ENCODE measurements at places on chromosomes 11 and 22. TPM values are rescaled to one million over a fixed set of nuclear protein-coding genes. Genes with fewer than 3 reads are reported as not detected.

TUG1 gene
- total RNA-seq: 81.4 TPM

RASD2 gene
- total RNA-seq: 0.27 TPM

C11orf21 gene
- not detected for total RNA-seq

SMIM35 gene
- not detected for total RNA-seq

MS4A6A gene
- total RNA-seq: not detected

RIMBP3B gene
- 0.67 TPM for total RNA-seq

C11orf91 gene
- total RNA-seq: not detected

RAB36 gene
- 2.9 TPM for total RNA-seq

CD248 gene
- total RNA-seq: 109 TPM

MIOX gene
- not detected for total RNA-seq

CALCA gene
- not detected for total RNA-seq

DNA sequence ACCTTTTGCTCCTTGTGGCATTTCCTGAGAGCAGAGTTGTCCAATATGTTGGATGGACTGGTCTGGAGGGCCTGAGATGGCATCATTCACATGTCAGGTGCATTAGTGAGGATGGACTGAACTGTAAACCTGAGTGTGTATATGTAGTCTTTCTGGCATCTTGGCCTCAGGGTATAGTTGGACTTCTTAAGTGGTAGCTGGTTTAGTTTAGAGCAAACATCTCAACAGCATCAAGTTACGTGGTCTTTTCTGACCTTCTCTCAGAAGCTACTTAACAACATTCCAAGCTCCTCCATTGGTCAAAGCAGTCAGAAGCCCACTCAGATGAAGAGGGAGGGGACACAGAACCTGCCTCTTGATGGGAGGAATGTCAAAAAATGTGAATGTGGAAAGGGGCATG lies 829.9 kb downstream of the METTL15 start:
- DNase-seq: no peak
- H3K27ac ChIP-seq: no peak overlapping the region
- no peaks in the 10 kb centered on the region for H3K4me1 ChIP-seq
- peaks cover 2% of the 10 kb centered on the region for H3K36me3 ChIP-seq
- no peaks in the 10 kb centered on the region for H3K27me3 ChIP-seq

DNA sequence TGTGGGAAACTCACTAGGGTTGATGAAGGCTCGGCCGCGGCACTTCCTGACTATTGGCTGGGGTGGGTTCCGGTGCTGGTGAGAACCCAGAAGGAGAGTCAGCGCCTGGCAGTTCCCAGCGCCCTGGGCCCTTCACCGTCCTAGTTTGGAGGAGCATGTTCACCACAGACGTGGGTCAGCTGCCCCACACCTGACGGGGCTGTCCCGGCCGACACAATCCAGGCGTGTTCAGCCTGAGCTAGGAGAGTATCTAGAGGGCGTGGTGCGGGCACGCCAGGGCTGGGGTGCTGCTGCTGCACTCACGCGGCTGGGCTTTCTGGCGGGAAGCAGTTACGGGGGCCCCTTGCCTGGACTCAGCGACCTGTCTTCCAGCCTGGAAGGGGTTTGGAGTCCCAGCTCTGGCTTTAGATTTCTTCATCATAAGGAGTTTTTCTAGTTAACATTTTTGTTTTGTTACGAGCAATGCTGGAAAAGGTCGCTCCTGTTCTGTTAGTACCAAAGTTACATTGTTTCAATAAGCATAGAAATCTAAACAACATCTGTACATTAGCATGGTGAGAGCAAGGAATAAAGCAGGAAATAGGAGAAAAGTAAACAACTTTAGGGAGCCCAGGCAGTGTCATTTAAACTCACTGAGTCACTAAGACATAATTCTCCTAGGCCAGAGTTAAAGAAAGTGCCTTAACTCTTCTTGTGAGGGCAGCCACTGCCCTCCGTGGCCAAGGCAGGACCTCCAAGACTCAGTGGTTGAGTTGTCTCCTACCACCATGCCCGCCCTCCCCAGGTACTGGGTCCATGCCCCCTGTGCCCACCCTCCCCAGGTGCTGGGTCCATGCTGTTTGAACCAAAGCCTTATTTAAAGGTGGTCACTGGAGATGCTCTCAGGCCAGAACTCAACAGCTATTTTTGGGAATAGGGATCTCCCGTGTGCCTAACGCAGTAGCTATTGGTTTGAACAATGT lies 12.1 kb upstream of the ADORA2A start:
- H3K4me3 ChIP-seq: no peak overlapping the region
- H3K36me3 ChIP-seq: peaks cover 12% of the 10 kb centered on the region
- H3K4me1 ChIP-seq: peaks cover 6% of the 10 kb centered on the region
- no peak for DNase-seq
- no peaks in the 10 kb centered on the region for H3K27me3 ChIP-seq
- H3K27ac ChIP-seq: no peak overlapping the region

GRCh38 chr11:45995342-45995734 lies 72.9 kb downstream of the LARGE2 start:
- DNase-seq: no peak
- no peak overlapping the region for H3K4me3 ChIP-seq
- H3K27ac ChIP-seq: no peak overlapping the region

DNA sequence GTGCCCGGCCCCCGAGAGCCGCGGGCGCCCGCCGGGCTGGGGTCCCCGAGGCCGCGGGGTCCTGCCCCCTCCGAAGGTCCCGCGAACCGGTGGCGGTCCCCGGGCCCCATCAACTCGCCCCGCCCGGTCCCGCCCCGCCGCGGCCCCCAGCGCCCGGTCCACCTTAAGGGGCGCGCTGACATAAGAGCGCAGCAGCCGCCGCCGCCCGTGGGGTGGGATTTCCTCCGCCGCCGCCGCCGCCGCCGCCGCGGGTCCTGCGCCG lies at the start of gene ZDHHC8:
TSS of gene ZDHHC8 (plus strand) at position 208 of the 262 bp plus-strand sequence. CDS start 144 bp downstream, outside the sequence.
- peak within 1 kb of the TSS; percentile 69 for H3K27ac ChIP-seq
- DNase-seq: no peak
- H3K27me3 ChIP-seq: no peaks in the 10 kb centered on the region
- peaks cover 32% of the 10 kb centered on the region for H3K4me1 ChIP-seq

DNA sequence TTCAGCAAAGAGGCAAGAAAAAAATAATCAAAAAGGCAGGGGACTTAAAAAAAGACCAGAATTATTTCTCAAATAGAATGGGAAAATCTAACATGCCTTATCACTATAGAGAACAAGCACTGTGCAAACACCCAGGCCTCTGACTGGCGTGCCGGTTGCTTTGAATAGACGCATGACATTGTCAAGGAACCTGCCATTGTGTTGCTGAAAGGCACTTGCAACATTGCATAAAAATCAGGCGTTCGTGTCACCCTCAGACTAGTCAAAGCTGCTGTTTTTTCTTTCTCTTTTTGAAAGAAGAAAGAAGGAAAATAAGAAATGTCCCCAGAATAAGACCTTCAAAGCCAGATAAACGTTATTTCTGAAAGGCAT lies 549.3 kb upstream of the CADM1 start:
- no peak overlapping the region for H3K27ac ChIP-seq
- H3K27me3 ChIP-seq: peaks cover 40% of the 10 kb centered on the region
- no peaks in the 10 kb centered on the region for H3K36me3 ChIP-seq

- H3K27me3 ChIP-seq: peaks cover 3% of the 10 kb centered on the region
- H3K27ac ChIP-seq: no peak overlapping the region
- H3K36me3 ChIP-seq: no peaks in the 10 kb centered on the region
Measured at GRCh38 chr22:29150701-29151100, 55.0 kb upstream of the EMID1 start.

DNA sequence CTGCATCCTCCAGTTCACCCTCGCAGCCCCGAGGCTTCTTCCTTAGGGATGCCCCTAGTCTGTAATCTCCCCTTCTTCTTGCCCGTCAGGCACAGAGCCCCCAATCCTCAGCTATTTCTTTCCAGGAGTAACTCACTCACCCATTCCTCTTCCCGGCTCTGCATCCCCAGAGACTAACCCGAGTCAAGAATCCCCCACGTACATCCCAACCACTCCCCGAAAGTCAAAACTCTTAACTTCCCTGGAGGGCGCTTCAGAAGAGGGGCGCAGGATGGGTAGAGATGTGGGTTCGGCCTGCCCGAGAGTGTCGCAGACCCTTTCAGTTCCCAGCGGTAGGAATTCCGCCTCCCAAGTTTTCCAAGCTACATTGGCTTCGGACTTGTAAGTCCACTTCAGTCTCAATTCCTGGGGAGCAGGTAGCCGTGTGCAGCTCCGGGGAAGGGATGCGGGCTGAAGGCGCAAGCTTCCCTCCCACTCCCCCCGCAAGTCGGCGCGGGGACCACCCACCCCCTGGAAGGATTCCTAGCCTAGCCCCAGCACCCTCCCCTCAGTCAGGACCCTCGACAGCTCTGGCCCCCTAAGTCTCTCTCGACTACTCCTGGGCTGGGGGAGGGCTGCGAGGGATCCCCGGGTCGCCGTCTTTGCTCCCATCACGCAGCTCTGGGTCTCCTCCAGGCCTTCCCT lies 871 bp downstream of the BDNF start:
- peak; percentile 82 for DNase-seq
- H3K4me1 ChIP-seq: peaks cover 57% of the 10 kb centered on the region
- H3K4me3 ChIP-seq: peak overlapping the region; percentile 91
- no peaks in the 10 kb centered on the region for H3K27me3 ChIP-seq
- H3K27ac ChIP-seq: peak overlapping the region; percentile 68

DNA sequence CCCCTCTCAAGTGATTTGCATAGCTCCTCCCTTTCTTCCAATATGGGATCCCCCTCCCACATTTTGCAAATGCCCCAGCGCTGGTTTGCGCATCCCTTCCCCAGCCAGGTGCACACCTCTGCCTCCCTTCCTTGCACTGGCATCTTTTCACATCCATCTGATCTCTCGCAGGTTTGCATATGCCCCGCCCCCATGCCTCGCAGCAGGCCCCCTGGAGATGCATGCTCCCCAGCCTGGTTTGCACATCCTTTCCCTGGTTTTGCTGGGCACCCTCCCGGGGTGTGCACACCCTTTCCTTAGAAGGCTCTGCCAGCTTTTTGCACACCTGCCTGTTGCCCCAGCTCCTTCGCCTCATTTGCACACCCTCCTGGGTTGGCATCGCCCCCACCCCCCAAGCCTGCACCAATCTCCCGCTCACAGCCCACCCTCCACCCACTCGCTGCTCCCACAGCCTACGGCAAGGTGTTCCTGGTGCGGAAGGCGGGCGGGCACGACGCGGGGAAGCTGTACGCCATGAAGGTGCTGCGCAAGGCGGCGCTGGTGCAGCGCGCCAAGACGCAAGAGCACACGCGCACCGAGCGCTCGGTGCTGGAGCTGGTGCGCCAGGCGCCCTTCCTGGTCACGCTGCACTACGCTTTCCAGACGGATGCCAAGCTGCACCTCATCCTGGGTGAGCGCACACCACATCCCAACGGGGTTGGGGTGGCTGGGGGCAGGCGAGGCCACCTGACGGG lies 917 bp downstream of the RPS6KA4 start:
- no peaks in the 10 kb centered on the region for H3K27me3 ChIP-seq
- no peak for DNase-seq
- peaks cover 20% of the 10 kb centered on the region for H3K36me3 ChIP-seq
- H3K27ac ChIP-seq: peak overlapping the region; percentile 59
- H3K4me3 ChIP-seq: peak overlapping the region; percentile 86
- peaks cover 45% of the 10 kb centered on the region for H3K4me1 ChIP-seq

DNA sequence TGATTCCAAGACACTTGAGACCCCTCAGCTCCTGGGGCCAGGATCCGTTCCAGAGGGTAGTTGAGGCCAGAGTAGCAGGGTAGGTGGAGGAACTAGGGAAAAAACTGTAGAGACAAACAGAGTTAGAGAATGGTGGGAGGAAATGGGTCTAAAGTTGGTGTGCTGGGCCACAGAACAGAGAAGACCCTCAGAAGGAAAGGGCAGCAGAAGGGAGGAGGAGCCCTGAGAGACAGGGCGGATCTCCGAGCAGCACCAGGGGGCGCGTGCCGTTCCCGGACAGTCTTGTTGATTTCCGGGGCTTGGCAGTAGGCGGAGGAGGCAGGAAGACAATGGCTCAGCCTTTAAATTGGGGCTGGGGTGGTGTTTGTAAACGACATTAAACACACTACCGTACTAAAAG lies 2.4 kb upstream of the CECR2 start:
- peaks cover 17% of the 10 kb centered on the region for H3K4me1 ChIP-seq
- H3K27ac ChIP-seq: no peak overlapping the region
- DNase-seq: no peak
- H3K27me3 ChIP-seq: peaks cover 35% of the 10 kb centered on the region
- no peak overlapping the region for H3K4me3 ChIP-seq

GRCh38 chr11:17381156-17381555 lies 7.3 kb downstream of the KCNJ11 start:
- no peak overlapping the region for H3K27ac ChIP-seq
- peaks cover 6% of the 10 kb centered on the region for H3K36me3 ChIP-seq
- no peaks in the 10 kb centered on the region for H3K27me3 ChIP-seq
- peaks cover 6% of the 10 kb centered on the region for H3K4me1 ChIP-seq
- no peak overlapping the region for H3K4me3 ChIP-seq
- DNase-seq: no peak

DNA sequence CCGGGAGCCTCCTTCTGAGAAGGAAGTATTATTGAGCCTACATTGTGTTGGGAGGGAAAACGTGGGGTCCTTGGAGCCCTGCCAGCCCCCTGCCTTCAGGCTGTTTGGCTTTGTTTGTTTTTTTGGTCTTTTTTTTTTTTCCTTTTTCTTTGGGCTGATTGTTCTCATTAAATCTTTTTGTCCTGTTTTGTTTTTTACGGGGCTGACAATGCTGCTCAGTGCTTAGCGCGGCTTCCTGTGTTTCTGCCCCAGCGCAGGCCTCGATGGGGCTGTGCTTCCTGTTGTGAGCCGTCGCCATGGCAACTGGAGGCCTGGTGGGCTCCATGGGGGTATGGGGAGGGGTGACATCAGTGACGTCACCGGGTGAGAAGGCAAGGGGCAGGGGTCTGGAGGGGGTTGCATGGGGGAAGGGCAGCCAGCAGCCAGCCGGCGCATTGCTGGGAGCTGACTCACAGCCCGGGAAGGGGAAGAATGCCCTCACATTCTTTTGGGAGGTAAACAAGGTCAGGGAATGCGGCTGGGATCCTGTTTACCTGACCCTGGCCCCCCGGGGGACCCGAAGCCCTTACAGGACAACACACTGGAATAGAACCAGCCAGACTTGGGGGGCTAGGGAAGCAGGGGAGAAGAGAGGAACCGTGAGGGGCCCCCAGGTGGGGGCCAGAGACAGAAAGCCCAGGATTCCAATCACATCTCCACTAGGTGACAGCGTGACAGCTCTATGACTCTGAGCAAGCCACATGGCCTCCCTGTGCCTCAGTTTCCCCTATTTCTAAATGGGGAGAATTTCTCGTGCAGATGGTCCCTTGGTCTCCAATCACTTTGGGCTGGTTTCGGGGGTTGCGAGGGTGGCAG lies 22.2 kb upstream of the CBX7 start:
- no peaks in the 10 kb centered on the region for H3K27me3 ChIP-seq
- DNase-seq: peak; percentile 88
- H3K36me3 ChIP-seq: no peaks in the 10 kb centered on the region
- H3K27ac ChIP-seq: peak overlapping the region; percentile 93
- H3K4me1 ChIP-seq: peaks cover 49% of the 10 kb centered on the region
- peak overlapping the region; percentile 49 for H3K4me3 ChIP-seq

DNA sequence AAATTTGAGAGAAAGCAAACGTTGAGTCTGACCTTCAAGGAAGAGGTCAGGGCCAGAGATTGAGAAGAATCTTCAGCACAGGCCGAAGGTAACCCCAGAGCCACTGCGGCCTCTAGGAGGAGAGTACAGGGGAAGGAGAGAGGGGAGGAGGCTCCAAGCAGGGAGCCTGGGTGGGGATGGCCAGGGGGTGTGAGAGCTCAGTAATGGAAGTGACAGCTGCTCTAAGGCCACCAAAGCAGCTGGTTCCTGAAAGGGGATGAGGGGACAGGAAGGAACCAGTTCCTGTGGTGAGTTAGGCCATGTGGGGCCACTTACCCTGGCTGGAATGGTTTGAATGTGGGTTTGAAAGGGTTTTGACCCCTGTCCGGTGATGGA lies 46.1 kb downstream of the PISD start:
- H3K36me3 ChIP-seq: peaks cover 9% of the 10 kb centered on the region
- no peak for DNase-seq
- peaks cover 2% of the 10 kb centered on the region for H3K4me1 ChIP-seq
- no peak overlapping the region for H3K4me3 ChIP-seq
- H3K27ac ChIP-seq: peak overlapping the region; percentile 60

Data from chondrocyte (in vitro differentiated cells).